ENCODE measurements at places on chromosomes 13 and 19. TPM values are rescaled to one million over a fixed set of nuclear protein-coding genes. Genes with fewer than 3 reads are reported as not detected.

DNA sequence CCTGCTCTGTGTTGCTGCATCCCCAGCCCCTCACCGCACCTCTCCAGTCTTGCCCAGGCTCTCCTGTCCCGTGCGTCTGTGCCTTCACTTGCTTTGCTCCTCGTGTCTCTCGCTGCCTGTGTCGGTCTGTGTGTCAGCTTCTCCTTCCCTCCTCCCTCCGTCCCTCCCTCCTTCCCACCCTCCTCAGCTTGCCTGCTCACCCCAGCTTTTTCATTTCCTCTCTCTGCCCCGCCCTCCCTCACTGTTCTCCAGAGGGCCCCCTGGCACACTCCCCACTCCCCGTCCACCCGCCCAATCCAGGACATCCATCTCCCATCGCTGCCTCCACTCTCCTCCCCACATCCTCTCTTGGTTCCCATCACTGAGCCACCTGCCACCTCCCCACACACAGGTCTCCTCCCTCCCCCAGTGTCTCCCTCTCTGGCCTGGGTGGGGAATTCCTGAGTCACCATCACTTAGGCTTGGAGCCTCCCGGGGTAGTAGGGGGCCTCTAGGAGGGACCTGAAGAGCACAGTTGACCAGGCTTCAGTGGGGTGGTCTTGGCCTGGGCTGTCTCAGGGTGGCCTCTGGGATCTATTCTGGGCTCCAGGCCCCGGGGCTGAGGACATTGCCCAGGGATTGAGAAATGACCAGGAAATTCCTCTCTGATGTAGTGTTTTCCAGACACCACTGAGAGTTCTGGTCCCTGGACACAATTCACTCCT is at the start of gene PTGIR:
TSS of gene PTGIR (minus strand) at position 132 of the 704 bp plus-strand sequence. CDS start 864 bp downstream, outside the sequence.
- no peaks in the 10 kb centered on the region for H3K36me3 ChIP-seq
- no peaks in the 10 kb centered on the region for H3K4me1 ChIP-seq
- DNase-seq = no peak

DNA sequence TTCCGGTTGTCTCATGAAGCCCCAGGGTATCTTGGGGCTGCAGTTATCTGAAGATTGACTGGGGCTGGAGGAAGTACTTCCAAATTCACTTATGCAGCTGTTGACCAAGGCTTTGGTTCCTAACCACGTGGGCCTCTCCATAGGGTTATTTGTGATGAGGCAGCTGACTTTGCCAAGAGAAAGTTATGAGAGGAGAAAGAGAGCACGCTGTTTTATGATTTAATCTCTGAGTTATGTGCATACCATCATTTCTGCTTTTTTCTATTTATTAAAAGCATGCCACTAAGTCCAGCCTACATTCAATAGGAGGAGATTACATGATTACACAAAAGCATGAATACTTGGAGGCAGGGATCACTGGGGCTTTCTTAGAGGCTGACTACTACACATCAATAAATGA is 215.5 kb downstream of the NHLRC3 start:
- H3K27ac ChIP-seq = no peak overlapping the region
- no peaks in the 10 kb centered on the region for H3K4me1 ChIP-seq
- DNase-seq = no peak
- no peaks in the 10 kb centered on the region for H3K27me3 ChIP-seq
- H3K4me3 ChIP-seq = no peak overlapping the region

- H3K36me3 ChIP-seq = no peaks in the 10 kb centered on the region
- no peak overlapping the region for H3K4me3 ChIP-seq
- no peaks in the 10 kb centered on the region for H3K4me1 ChIP-seq
- DNase-seq = no peak
- H3K27me3 ChIP-seq = no peaks in the 10 kb centered on the region
Observed at GRCh38 chr13:90974249-90974975, 373.1 kb upstream of the MIR17HG start.

Gene CCDC70
- polyA plus RNA-seq = 0.36 TPM

GRCh38 chr13:35792021-35792420 is 315.5 kb upstream of the MAB21L1 start:
- no peaks in the 10 kb centered on the region for H3K36me3 ChIP-seq
- no peak overlapping the region for H3K27ac ChIP-seq
- no peak for DNase-seq
- H3K4me1 ChIP-seq = no peaks in the 10 kb centered on the region

- no peaks in the 10 kb centered on the region for H3K36me3 ChIP-seq
- no peak overlapping the region for H3K4me3 ChIP-seq
- H3K27me3 ChIP-seq = no peaks in the 10 kb centered on the region
- H3K4me1 ChIP-seq = no peaks in the 10 kb centered on the region
- H3K27ac ChIP-seq = no peak overlapping the region
Observed at GRCh38 chr13:106471957-106472543, 63.4 kb downstream of the EFNB2 start.

DNA sequence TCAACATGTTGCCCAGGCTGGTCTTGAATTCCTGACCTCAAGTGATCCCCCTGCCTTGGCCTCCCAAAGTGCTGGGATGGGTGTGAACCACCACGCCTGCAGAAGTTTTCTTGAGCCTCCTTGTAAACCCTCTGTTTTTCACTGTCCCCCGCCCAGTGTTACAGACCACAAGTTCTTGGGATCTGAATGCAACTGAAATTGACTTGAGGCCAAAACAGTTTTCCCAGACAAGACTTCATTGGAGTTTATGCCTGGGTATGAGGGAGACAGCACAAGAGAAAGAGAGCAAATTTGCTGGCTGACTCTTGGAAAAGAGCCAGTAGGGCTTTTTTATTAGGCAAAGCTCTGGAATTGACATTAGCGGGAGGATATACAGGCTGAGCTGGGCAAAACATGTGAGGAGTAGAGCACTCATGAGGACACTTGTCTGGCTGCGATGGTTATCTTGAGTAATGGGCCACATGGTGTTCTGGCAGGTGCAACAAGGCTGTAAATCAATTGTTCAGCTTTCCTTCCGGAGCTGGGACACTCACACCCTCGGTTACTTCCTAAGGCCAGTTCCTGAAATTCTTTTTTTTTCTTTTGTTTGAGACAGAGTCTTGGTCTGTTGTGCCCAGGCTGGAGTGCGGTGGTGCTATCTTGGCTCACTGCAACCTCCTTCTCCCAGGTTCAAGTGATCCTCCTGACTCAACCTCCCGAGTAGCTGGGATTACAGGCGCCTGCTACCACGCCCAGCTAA is 12.7 kb upstream of the HNRNPL start:
- H3K36me3 ChIP-seq = no peaks in the 10 kb centered on the region
- H3K4me1 ChIP-seq = peaks cover 6% of the 10 kb centered on the region
- no peak overlapping the region for H3K4me3 ChIP-seq
- H3K27ac ChIP-seq = no peak overlapping the region
- no peak for DNase-seq

Gene NOSIP
- polyA plus RNA-seq = 45.2 TPM

Gene SSC5D
- polyA plus RNA-seq = 0.08 TPM

DNA sequence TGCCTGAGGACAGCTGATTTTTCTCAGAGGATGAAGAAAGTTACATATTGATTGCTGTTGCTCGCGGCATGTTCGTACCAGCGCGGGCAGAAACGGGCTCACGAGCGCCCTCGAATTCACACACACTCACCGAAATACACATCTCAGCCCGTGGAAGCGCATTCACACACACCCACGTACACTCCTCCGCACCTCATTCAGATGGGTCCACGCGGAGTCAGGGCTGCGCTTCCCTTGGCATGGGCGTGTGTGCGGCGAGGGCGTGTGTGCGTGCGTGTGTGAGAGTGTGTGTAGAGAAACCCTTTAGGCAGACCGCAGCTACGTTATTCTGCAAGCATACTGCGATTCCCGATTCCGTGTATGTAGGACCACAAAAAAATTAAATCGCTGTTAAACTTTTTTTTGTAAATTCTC is 2.1 kb upstream of the PCDH17 start:
- DNase-seq = peak; percentile 33
- no peaks in the 10 kb centered on the region for H3K36me3 ChIP-seq
- H3K4me1 ChIP-seq = peaks cover 5% of the 10 kb centered on the region
- H3K4me3 ChIP-seq = peak overlapping the region; percentile 37

DNA sequence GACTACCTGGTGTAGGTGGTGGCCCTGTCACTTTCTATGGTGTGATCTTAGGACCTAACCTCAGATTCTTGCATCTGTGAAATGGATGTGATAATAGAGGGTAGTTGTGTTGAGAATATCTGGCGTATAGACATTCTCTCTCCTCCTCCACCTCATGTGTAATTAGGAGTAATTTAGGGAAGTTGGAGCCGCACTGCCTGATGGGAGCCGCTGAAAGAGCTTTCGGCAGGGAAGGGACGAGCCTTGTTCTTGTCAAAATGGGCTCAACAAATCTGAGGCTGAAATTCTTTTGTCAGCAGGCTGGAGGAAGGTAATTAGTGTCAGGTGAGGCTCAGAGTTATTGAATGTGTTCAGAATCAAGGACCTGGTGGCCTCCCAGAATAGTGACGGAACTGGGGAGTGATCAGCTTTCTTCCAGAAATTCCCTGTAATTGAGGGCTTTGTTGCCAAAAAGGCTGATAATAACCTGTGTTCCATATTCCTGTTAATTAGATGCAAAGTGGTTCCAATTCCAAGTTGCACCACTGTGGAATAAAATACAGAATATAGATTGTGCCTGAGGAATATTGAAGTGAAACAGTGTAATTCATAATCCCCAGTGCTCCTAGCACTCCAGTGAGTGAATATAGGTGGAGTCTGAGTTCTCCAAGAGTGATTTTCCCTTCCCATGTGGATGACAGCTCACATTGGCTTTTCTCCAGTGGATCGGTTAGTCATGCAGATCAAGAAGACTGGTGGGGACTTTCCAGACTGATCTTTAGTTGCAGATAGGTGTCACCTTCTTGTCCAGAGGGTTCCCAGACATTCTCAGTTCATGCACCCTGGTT is 47.5 kb downstream of the SPATA13 start:
- peak overlapping the region; percentile 57 for H3K27ac ChIP-seq
- no peaks in the 10 kb centered on the region for H3K36me3 ChIP-seq
- no peaks in the 10 kb centered on the region for H3K27me3 ChIP-seq
- no peak for DNase-seq

DNA sequence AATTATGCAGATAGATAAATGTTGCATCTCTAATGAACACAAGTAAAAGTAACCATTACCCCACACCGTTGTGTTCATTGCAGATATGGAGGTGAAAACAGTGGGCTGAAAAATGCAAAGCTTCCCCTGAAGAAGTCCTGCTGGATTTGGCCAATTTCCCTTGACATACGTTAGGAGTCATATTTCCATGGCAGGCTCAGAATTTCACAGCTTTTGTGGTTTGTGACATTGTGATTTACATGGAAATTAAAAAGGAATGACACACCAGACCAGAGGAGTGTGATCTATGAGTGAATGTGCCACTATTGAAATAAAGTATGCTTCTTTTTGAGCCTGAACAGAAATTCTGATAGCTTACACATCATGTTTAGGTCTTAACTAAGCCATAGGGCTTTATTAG is 221.1 kb upstream of the TMTC4 start:
- H3K4me1 ChIP-seq = no peaks in the 10 kb centered on the region
- H3K27ac ChIP-seq = no peak overlapping the region
- H3K36me3 ChIP-seq = no peaks in the 10 kb centered on the region
- DNase-seq = no peak

Gene NAPSA
- polyA plus RNA-seq = 0.74 TPM

- H3K36me3 ChIP-seq = peaks cover 3% of the 10 kb centered on the region
- H3K27me3 ChIP-seq = no peaks in the 10 kb centered on the region
- H3K27ac ChIP-seq = peak overlapping the region; percentile 84
- peaks cover 2% of the 10 kb centered on the region for H3K4me1 ChIP-seq
Observed at GRCh38 chr19:48965806-48966540, 864 bp downstream of the FTL start.

Gene MBD3L3
- polyA plus RNA-seq = not detected

DNA sequence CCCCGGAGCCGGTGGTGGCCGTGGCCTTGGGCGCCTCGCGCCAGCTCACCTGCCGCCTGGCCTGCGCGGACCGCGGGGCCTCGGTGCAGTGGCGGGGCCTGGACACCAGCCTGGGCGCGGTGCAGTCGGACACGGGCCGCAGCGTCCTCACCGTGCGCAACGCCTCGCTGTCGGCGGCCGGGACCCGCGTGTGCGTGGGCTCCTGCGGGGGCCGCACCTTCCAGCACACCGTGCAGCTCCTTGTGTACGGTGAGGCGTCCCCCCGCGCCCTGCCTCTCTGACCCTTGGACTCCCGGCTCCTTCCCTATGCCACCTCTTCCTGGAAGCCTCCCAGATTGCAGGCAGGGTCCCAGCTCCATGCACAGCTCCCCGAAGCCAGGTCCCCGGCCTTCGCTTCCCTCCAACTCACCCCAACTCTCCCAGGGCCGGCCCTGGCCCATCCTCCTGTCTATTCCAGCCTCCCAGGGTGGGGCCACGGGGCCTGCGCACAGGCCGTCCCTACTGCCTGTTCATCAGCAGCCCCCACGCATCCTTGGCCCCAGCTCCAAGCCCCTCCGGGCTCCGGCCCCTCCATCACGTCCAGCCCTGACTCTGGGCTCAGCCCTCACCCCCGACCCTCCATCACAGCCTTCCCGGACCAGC is 1.7 kb downstream of the MADCAM1 start:
- H3K27me3 ChIP-seq = no peaks in the 10 kb centered on the region
- peaks cover 7% of the 10 kb centered on the region for H3K4me1 ChIP-seq
- no peaks in the 10 kb centered on the region for H3K36me3 ChIP-seq
- H3K27ac ChIP-seq = no peak overlapping the region
